ENCODE measurements at places on chromosomes 2 and 18.

GRCh38 chr2:241844831-241845578, 13.7 kb downstream of the PDCD1 start:
- no peak for DNase-seq

- peak; percentile 1 for DNase-seq
These were observed 42.2 kb upstream of the ZSWIM2 start for GRCh38 chr2:186891185-186891621.

DNA sequence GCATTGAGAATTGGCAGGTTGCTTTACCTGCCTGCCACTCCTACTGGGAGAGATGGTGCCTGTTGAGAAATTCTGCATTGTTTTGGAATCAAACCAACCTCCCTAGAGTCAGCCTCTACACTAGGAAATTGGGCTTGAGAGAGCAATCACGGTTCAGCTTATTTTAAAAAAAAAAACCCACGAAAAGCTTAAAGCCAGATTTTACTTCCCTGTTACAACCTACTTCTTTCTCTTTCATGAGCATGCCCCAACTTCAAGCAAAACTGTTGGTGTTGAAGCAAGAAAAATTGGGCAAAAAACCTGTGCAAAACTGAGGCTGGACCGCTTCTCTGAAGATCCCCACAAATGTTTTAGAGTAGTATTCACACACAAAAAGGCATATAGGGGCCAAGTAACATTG, 134.6 kb upstream of the ZEB2 start:
- no peak for DNase-seq

GRCh38 chr2:16568998-16569784, 96.4 kb downstream of the CYRIA start:
- DNase-seq = no peak

GRCh38 chr18:1050012-1050657, 145.5 kb downstream of the ADCYAP1 start:
- DNase-seq = no peak

DNA sequence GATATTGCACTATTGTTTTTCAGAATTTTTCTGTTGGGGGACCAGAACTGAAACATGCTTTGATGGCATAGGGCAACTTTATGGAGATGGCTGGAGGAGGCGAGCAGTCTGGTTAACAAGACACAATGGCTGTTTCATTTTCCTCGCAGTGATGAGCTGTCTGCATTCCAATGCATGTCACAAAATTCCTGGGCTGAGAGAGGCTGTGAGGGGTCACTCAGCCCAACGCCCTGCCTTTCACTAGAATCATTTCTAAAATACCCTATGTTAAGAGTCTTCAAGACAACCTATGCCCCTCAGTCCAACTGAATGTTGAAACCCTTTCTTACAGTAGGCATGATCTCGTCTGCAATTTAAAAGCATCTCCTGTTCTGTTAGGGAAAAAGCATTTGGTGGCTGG, 1090.0 kb downstream of the BCL11A start:
- DNase-seq = no peak

DNA sequence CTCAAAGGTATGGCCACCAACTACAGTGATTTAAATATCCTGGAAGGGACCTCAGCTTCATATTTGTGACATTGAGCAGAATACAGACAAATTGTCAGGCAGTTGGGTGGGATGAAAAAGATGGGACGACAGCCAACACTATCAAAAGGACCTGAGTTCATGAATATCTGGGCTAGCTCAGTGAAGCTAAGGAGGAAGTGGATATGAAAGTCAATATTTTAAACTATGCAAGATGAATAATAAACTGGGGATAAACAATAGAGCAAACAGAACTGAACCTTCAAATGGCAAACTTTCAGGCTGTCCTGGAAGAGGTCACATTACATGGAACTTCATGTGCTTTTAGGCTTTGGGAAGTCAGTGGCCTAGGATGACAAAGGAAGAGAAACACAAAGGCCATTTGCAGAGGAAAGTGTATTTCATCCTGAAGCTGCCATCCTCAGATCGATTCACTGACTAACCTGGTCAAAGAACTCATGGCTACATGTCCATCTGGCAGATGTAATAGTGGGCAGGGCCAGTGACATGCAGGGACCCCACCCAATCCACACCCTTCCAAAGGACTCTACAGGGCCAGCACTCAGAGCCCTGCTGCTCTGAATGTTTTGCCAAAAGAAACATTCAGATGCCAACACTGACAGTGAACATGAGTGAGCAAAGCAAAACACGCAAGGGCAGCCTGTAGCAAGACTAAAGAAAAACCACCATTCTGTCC, 175.7 kb downstream of the ETAA1 start:
- DNase-seq = no peak
